ENCODE measurements at places on chromosomes 5 and 9.
A peak's percentile ranks its signal among the peaks of the same experiment; 100 is the strongest.

GRCh38 chr5:72154076-72154756 lies 46.9 kb downstream of the MAP1B start:
- DNase-seq = no peak

GRCh38 chr9:112640311-112640710 lies 77.6 kb downstream of the INIP start:
- no peak for DNase-seq

- peak; percentile 38 for DNase-seq
Measured at GRCh38 chr5:15501091-15501791, 1.3 kb downstream of the FBXL7 start.

- no peak for DNase-seq
Measured at GRCh38 chr5:29518176-29518575, 1675.3 kb upstream of the CDH6 start.

All from OCI-M1 (cell line).